ENCODE measurements at places on chromosomes 12 and 14.

DNA sequence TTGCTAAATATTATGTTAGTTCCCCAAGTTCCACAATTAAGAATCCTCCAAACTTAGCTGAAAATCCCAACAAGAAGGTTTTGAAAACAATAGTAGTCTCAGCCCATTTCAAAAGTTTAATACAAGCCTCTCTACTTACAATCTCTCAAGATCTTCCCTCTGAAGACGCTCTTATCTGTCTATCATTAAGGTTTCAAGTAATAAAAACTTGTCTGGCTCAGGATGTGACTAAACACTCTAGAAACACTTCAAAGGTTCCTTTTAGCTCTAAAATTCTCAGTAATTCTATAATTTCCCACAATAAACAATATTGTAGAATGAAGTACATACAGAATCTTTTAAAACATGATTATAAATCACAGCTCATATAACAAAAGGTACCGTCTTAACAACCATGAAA is 16.3 kb downstream of the YAF2 start:
- no peak for DNase-seq

DNA sequence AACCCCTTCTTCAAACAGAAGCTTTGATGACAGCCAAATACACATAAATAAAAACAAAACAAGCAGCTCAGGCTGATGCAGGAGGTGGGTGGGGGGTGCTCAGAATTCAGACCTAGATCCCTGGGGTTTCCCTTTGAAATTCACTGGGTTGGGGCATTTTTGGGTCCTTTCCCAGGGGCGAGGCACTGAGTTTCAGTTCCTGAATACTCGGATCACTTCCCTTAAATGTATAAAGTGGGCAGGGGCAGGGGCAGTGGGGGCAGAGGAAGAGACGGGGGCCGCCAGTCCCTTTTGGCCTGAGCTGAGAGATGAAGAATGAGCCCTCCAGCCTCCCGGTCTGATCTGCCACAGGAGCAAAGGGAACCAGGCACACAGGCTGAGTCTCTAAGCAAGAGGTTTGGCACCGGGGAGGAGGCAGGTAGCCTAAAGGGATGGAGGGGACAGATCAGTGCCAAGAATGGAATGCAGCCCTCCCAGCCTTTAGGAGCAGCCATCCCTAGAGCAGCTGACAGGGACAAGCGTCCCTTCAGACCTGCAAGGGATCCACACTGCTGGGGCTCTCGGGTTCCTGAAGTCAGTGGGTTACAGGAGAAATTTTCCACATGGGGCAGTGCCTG is 20.3 kb downstream of the KDM2B start:
- DNase-seq = no peak

- DNase-seq = no peak
These were observed 5.4 kb downstream of the SLC15A4 start for GRCh38 chr12:128818065-128819022.

- DNase-seq = no peak
These were observed 452.8 kb downstream of the AEBP2 start for GRCh38 chr12:19891936-19892591.

- no peak for DNase-seq
These were observed 7.5 kb downstream of the NID2 start for GRCh38 chr14:52061390-52061789.

GRCh38 chr14:101713621-101714349 is 47.7 kb upstream of the PPP2R5C start:
- DNase-seq = no peak

DNA sequence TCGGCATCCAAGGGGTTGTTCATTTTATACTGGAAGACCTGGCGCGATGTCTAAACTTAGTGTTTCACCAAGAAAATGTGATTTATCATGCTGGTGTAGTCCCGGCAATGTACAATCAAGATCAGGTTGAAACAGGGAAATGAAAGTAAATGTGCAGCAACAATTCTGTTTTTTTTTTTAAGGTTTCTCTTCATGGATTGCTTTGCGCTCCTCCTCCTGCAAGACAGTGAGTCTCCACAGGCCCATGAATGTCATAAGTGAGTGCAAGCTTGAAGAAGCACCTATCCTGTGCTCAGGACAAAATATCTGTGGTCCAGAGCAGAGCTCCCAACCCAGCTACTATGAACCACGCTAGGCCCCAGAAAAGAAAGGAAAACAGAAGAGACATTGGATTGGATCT is 143.4 kb downstream of the KCNK10 start:
- no peak for DNase-seq

DNA sequence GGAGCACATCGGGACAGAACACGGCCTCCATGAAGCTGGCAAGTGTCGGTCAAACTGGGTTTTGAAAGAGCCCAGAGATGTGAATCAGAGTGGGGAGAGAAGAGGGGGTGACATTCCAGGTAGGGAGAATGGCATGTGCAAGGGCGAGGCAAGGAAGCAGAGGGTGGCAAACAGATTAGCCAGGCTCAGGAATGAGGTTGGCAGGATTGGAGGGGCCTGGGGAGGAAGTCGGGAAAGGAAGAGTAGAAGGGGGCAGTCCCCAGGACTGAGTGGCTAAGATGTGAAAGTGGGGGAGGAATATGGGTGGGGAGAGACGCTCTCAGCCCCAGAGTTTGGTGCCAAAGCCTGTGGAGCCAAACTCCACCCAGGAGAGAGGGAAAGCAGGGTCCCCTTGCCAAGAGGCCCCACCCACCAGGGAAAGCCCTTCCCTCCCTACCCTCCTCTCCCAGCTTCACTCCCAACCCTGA is 5.5 kb upstream of the HDAC7 start:
- DNase-seq = no peak

DNA sequence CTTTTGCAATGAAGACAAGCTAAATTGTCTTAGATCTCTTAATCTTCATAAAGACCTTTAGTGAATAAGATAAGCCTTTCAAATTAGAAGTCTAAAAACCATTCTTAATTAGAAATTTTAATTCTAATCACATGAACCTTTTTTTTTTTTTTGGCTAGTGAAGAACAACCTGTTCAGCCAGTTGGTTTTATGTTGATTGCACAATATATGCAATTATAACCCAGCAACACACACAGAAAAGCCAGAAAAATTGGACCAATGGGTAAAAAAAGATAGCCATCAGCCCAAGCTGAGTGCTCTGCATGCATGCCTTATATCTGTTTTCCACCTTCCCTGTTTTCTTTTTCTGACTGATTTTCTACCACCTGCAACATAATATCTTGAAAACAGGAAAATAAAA is 252.2 kb downstream of the SYT10 start:
- DNase-seq = no peak

DNA sequence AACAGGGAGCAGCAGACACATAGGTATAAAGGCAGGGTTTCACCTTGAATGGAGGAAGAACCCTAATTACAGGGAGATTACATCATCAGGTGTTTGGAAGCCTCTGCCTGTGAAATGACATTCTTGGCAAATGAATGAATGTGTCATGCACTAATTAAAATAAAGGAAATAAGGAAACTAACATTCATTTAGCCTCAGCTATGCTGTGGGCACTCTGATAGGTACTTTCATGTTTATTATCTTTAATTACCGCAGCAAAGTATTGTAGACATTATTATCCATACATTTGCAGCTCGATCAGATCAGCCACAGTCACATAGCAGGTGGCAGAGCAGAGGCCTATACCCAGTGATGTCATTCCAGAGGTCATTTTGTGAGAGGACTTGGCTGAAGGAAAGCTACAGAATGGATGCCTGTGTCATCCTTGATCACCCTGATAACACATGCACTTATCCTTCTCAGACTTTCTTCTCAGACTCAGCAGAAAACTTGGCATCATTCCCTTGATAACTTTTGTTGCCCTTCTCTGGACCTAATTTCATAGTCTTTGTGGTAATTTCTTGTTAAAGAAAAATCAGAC is 18.4 kb downstream of the ZNF664 start:
- no peak for DNase-seq

DNA sequence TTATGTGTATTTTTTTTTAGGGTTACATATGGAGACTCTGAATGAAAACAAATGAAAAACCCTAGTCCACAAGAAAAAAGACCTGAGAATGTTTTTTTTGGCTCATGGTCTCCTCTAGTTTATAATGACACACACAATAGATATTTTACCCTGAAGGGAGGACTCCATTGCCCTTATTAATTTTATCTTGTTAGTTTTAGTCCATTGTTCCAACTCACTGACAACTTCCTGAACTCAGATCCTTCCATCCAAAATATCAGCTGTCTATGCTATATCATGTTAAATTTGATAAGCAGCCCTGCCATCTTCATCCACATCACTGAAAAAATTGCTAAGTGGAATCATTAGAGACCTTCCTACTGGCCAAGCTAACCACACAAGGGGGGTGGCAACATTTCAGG is 232.1 kb downstream of the MON2 start:
- no peak for DNase-seq

GRCh38 chr12:20390846-20391245 is 22.5 kb downstream of the PDE3A start:
- no peak for DNase-seq

DNA sequence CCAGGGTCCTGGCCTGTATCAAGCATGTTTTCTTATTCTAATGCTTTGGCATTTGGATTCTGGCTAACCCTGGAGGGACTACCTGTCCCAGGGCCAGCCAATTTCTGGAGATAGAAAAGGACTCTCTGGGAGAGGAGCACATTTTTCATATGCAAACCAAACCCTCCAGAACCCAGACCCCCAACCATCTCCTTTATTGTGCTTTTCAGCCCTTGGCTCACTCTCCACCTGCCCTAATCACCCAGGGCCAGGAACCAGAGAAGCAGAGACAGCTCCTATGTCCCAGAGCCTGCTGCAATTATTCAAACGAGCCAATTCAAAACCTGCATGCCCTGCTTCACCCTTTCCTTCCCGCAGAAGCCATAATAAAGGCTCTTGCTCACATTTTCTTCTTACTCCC is 23.8 kb downstream of the HSPB8 start:
- DNase-seq = no peak
